Right ventricle myocardium superior (tissue), 1 donor: ENCODE measurements at places on chromosomes 3 and 15.

DNA sequence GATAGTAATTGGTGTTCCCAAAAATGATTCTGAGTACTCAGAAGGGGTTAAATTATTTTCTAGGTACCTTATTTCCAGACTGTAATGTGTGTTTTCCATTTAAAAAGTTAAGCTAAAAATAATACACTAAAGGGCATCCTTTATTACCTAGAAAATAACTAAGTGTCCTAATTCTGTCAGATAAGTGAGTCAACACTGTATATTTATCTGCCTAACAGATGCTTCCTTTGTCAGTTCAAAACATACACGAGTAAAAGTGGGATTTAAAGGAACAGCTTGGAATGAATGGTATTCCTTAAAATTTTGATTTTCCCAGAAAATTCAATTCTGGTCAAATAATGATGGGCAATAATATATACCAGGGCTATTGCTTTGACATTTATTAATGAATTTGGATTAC is 78.3 kb downstream of the ADAMTSL3 start:
- no peak for DNase-seq

DNA sequence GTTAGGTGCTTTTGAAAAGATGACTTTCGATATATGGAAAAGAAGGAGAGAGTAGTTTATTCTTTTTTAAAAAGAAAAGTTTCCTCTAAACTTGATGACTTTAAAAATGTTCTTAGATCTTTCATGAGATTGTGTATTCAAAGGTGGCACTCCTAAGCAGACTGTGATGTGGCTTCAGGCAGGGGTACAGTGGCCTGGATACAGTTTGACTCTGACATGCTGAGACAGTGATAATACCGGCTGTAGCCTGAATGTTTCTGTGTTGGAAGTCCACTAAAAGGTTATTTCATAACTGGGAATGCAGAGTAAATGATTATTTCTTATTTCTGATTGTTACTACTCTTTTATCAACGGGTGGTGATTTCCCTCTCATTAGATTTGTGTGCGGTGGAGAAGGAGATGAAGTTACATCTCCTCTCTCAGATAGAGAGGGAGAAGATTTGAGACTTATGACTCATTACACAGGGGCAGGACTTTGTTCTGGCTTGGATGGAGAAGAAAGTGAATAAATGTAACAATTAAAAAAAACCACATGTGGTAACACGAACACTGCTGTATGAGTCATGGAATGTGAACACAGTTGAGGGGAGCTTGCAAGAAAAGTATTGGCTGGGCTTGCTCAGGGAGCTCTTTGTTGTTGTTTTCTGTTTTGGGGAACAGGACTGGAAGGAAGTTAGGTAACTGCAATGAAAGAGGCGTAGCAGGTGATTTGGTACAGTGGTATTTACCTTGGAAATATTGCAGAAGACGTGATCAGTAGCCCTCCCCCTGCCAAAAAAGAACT is 21.6 kb downstream of the SPTSSB start:
- DNase-seq: no peak

DNA sequence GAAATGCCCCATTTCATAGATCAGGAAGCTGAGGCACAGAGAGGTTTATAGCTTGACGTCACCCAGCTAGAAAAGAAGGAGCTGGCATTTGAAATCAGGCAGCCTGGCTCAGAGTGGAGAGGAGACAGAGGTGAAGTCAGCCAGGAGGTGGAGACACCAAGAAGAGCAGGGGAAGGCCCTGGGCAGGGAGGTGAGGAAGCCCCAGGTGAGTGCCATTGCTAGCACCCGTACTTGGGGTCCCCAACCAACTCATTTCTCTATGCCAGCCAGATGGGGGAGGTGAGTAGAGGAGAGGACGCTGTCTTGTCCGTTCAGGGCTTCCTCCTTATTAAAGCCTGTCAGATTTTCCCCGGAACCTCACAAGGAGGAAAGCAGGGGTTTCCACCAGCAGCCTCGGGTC is 149.6 kb upstream of the TLE3 start:
- DNase-seq: no peak

DNA sequence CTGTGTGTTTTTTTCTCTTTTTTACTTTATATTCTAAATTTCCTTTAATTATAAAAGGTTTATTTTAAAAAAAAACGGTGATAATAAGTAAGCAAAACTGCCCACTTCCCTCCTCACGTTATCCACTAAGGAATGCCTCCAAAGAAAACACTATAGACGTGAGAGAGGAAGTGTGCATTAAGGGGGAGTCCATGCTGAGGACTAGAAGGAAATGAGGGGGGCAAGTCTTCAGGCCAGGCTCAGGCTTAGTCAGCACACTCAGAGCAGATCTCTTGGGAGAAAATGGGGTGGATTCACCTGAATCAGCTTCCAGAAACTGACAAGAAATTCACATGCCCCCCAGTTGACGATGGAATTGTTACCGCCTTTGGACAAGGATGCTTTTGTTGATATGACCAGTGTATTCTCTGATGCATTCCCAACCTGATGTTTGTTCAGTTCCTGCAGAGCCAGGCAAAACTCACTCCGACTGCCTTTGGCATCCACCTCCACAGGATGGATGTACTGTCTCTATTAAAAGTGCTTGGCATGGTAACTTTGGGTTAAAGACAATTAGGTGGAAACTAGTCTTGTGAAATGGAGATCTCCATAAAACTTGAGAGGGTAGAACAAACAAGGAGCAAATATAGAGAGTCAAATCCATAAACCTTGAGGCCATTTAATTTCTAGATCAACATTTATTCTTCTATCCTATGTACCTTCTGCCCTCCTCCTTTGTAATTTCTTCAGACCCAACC is 167.8 kb downstream of the MYRIP start:
- no peak for DNase-seq

DNA sequence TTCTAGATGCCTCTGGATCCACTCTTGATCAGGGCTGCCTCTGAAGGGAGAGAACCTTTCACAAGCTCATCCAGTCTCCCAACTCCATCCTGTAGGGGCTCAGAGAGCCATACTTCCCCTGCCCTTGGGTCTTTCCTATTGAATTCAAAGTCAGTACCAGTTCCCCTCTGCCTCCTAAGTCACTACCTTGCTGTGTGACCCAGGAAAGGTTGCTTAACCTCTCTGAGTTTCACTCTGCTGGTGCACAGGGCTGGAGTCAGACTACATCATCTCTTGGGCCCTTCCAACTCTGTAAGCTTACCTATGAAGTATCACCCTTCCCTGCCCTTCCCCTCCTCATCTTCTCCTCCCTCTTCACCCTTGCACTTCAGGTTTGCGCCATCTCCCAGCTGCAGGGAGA is 117.9 kb downstream of the MEGF11 start:
- no peak for DNase-seq

DNA sequence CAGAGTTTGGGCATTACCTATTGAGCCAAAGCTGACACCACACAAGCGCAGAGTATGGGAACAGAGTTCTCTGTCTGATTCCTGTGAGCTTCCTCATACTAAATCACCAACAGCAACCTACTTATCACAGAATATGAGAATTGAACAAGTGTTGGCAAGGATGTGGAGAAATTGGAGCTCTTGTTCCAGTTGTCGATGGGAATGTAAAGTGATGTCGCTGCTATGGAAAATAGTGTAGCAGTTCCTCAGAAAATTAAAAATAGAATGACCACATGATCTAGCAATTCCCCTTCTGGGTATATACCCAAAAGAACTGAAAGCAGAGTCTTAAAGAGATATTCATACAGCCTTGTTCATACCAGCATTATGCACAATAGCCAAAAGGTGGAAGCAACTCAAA is 33.4 kb downstream of the CD86 start:
- DNase-seq: no peak

DNA sequence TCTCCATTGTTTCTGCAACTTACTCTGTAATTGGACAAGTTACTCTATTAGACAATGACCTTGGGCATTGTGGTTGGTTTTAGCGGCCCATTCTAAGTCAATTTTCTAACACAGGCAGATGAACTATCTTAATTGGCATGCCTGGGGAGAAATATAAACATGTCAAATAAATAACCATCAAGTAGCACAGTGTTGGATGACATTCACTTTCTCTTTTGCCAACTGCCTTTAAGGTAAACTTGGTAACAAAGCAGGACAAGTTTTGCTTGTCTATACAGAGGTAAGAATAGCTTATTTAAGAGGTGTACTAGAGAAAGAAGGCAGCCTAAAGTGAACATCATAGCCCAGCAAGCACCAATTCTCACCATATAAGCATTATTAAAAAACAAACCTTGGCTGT is 599.6 kb downstream of the GBE1 start:
- no peak for DNase-seq

DNA sequence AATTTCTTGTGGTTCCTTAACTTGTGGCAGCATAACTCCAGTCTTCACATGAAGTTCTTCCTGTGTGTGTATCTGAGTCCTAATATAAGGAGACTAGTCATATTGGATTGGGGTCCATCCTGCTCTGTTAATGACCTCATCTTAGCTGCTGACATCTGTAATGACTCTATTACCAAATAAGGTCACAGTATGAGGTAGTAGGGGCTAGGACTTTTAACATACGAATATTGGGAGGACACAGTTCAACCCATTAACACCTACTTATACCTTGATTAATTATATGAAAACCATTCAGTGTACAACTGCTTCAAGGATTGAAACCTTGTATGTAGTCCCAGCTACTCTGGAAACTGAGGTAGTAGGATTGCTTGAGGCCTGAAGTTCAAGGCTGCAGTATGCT is 43.9 kb downstream of the OIP5 start:
- no peak for DNase-seq

GRCh38 chr3:136835089-136835812 is 16.3 kb downstream of the SLC35G2 start:
- no peak for DNase-seq

GRCh38 chr15:29821416-29822099 is 710 bp downstream of the TJP1 start:
- DNase-seq: peak; percentile 85

GRCh38 chr3:64878362-64878761 is 190.6 kb upstream of the ADAMTS9 start:
- DNase-seq: no peak

DNA sequence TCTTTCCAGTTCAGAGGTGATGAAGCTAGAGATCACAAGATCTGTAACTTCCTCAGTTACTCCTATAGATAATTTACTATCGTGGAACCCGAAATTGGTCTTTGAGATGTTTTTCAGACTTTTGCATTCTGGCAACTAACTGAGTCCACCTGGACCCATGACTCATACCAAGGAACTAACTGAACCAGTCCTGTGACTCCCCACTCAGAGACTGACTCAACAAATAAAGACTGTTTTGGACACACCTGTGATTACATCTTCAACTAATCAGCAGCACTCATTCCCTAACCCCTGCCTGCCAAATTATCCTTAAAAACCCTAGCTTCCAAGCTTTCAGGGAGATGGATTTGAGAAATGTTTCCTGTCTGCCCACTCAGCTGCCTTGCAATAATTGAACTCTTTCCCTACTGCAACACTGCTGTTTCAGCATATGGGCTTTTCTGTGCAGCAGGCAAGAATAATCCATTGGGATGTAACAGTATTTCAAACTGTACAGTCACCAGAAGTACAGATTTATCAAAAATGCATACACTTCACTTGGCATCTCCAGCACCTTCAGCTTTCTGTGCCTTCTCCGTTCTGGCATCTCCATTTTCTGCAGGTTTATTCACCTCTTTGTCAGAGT is 57.7 kb downstream of the GATM start:
- DNase-seq: no peak

DNA sequence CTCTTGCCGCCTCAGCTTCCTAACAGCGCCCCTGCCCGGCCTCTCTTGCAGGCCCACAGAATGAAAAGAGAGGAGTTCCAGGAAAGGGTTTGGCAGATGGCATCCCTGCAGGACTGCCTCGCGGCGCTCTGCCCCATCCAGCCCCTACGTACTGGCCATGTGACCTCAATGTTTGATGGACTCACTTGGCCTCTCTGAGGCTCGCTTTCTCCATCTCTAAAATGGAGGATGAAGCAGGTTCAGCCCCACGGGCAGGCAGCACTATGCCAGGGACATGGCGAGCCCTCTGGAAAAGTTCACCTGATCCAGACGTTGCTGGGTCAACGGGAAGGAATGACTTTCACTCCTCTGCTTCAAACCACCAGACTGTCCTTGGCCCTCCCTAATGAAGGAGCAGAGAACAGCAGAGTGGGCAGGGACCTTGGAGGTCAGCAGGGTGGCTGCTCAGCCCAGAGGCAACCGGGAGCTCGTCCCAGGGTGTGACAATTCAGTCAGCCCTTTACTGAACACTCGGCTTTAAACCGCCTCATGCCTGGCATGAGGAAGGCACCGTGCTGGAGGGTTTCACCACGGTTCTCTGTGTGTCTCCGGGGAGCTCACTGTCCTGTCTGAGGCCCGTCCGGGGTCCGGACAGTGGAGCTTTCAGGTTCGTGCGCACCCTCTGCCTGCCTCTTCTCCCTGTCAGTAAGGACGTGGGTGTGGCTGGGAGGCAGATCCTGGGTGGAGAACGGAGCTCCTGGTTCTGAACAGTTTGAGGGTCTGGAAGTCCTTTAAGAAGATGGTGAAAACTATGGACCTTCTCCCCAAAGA is 101.3 kb downstream of the LINGO1 start:
- no peak for DNase-seq

DNA sequence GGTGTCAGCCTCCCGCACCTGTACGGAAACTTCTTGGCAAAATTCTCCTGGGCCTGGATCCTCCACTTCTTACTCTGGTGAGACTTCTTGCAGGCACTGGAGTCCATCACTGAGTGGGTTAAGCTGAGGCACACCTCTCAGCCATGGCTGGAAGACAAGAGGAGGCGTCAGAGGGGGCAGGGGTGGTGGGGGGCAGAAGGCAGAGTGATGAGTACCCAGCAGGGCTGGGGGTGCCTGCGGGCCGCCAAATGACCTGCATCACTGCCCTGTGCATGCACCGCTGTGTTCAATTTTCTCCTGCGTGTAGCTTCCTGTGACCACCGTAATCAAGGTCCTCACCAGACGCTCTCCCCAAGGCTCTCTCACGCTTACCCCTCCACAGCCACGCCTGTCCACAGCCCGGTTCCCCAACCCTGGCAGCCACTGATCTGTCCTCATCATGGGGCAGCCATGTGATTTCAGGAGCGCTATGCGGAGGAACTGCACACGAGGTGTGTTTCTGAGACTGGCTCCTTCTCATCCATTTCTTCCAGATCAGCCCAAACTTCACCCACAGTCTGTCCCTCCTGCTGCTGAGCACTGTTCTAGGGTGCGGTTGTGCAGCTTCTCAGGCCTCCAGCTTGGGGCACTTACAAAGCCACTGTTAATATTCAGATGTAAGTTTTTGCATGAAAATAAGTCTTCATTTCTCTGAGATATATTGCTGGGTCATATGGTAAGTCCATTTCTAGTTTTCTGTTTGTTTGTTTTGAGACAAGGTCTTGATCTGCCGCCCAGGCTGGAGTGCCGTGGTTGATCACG is 5.2 kb downstream of the C3orf22 start:
- no peak for DNase-seq

GRCh38 chr3:122784436-122784835 is 9.2 kb downstream of the HSPBAP1 start:
- DNase-seq: no peak

GRCh38 chr15:71124937-71125790 is 9.9 kb downstream of the THSD4 start:
- DNase-seq: no peak

- DNase-seq: no peak
These were observed 148.0 kb upstream of the STRIT1 start for GRCh38 chr3:155441506-155441905.

DNA sequence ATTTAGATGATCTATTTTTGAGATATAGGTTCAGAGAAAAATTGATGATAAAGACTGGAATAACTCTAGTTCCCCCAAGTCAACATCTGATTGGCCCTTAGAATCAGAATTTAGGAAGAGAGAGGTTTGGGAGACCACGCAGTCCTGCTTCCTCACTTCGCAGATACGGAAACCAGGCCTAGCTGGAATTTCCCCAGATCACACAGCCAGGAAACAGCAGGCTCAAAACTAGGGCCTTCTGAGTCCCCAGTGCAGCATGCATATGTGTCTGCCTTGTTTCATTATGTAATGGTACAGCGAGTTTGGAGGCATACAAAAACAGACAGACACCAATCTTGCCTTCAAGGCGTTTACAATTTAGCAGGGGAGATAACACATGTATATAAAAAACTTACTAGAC is 177.1 kb upstream of the ICE2 start:
- no peak for DNase-seq
